Activated CD8-positive, alpha-beta memory T cell treated with anti-CD3 and anti-CD28 coated beads for 4 hours (primary cell): ENCODE measurements at places on chromosomes 3 and 15.

- no peak for DNase-seq
Measured at GRCh38 chr15:85164841-85165466, 183.3 kb downstream of the PDE8A start.

GRCh38 chr3:127451321-127451720 lies 139.2 kb downstream of the TPRA1 start:
- no peak for DNase-seq

DNA sequence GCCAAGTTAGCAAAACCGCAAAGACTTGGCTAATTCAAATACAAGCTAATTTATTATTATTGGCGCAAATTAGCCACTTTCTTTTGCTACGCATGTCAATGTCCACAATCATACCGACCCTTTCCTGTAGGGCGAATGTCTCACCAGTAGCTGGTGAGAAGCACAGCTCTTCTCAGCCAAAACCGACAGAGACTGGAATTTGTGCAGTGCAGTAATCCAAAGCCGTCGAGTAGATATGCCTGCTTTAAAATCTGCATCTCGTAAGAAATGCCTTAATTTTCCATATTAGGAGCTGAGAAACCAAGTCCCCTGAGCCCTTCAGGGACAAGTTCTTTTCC lies 614 bp upstream of the MINDY2 start:
- no peak for DNase-seq

GRCh38 chr3:49271047-49271446 lies 6.0 kb downstream of the C3orf62 start:
- no peak for DNase-seq

GRCh38 chr3:123750209-123750608 lies 133.9 kb downstream of the MYLK start:
- no peak for DNase-seq

DNA sequence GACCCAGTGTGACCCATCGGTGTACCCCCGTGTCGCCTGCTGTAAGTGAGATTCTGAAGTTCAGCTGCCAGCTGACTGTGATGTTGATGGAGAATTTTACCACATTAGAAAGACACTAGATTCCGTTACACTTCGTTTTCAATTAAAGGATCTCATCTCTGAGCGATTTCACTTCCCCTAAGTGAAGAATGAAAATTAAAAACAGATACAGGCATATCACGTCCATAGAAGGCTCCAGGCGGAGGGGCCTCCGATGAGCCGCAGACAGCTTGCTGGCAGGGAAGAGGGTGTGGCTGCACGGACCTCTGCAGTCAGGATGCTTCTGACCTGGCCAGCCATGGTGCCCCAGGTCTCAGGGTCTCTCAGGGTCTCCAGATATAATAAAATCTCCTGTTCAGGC lies 6.6 kb upstream of the CPN2 start:
- no peak for DNase-seq

DNA sequence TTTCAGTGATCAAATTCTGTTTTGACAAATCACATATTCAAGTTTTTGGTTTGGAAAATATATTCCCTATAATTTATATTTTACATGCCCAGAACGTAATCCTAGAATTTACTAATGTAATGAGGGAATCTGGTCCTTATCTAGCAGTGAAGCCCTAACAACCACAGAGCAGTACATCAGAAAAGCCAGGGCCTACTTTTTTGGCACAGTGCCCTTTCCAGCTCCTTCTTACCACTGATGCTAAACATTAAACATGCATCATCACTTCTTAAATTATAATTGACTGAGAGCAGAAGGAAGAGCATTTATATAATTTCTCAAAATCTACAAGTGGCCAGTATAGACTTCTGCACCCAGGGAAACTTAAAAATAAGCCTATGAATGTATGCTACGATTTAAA lies 66.7 kb downstream of the FBXL22 start:
- no peak for DNase-seq

GRCh38 chr15:85742186-85742821 lies 52.4 kb downstream of the KLHL25 start:
- DNase-seq, result no peak

DNA sequence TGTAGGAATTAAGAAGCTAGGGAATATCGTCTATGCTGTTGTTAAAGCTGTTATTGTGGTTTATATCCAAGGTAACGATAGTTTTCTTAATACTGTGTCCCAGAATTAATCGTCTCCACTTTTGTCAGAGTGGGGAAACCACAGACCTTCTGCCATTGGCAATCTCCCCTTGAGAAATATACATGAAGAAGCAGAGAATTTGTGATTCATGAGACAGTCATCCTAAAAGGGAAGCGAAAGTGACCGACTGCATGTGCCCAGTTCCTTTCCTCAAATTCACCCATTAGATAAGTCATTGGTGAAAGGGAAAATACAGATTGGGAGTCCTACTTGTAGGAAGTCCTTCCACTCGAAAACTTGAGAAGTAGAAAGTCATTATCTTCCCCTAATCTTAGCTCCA lies 26.6 kb downstream of the DIPK2A start:
- no peak for DNase-seq

DNA sequence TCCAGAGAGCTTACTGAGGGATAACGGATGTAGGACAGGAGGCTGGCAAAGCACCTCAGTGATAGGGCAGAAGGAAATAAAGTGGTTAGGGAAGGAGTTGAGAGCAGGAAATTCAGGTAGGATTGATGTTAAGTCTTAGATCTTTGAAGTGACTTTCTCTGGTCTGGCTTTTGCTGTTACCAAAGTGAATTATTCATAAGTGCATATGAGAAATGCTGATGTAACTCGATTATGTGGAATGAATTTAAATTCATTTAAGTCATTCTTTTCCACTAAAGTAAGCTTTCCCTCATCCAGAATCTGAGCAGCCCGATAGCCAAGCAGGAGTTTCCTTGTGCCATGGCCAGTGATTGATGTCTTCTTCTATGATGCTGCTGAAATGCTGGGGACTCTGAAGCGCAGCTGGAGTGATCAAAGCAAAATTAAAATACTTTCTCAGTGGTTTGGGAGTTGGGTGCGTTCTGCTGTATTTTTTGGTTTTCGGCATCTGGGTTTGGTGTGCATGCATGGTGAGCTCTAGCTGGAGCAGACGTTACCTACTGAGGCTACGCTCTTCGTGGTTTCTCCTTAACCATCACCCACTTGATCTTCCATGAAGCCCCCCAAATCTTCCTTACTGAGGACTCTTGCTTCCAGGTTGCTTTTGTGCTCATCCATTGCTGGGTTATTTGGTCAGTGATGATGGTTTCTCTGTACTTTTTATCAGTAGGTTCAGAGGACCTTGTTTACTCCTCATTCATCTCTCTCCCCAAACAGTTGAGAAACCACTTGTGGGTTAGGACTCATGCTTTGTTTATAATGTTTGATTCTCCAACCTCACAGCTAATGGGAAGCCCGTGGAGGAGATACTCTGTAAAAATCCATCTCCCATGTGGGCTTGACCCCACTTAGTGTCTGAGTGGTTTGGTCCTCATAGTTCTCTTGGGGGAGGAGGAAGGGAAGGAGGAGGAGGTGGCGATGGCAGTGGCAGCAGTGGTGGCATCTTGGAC lies 72.5 kb downstream of the IGF1R start:
- no peak for DNase-seq

DNA sequence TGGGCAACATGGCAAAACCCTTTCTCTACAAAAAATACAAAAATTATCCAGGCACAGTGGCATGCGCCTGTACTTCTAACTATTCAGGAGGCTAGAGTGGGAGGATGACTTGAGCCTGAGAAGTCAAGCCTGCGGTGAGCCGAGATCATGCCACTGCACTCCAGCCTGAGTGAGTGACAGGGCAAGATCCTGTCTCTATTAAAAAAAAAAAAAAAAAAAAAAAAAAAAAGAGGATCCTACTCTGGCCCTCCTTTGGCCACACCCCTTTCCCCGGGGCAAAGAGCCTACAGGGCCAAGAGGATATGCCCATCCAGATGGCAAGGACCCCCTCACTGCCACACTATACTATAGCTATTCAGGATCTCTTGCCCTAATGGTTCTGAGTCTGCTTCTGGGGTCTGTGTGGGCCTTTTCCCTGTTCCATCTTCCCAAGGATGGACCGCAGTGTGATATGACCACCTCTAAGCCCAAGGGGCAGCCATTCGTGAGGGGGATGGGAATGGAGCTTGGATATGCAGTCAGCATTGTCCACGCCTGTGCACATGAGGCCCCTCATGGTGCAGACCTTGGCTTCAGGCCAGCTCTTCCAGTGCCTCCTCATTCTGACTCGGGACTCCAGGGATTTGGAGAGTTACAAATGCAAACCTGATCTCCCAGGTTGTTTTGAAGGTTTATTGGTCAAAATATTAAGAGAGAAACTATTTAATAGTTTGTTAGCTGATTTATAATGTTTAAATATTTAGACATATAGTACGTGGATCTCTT lies 7.3 kb downstream of the TYRO3 start:
- no peak for DNase-seq
